T-helper 17 cell (primary cell): ENCODE measurements at places on chromosomes 16 and 17. TPM values are rescaled to one million over a fixed set of nuclear protein-coding genes. Genes with fewer than 3 reads are reported as not detected.
A peak's percentile ranks its signal among the peaks of the same experiment; 100 is the strongest.

The XYLT2 gene
- total RNA-seq: 20.4 TPM

The SHISA9 gene
- not detected for total RNA-seq

The INO80E gene
- 72.4 TPM for total RNA-seq

The LHX1 gene
- not detected for total RNA-seq

The DPEP1 gene
- not detected for total RNA-seq

GRCh38 chr17:21167303-21167702, 40.5 kb downstream of the DHRS7B start:
- H3K36me3 ChIP-seq: no peaks in the 10 kb centered on the region
- peaks cover 15% of the 10 kb centered on the region for H3K4me1 ChIP-seq
- H3K4me3 ChIP-seq: no peak overlapping the region

DNA sequence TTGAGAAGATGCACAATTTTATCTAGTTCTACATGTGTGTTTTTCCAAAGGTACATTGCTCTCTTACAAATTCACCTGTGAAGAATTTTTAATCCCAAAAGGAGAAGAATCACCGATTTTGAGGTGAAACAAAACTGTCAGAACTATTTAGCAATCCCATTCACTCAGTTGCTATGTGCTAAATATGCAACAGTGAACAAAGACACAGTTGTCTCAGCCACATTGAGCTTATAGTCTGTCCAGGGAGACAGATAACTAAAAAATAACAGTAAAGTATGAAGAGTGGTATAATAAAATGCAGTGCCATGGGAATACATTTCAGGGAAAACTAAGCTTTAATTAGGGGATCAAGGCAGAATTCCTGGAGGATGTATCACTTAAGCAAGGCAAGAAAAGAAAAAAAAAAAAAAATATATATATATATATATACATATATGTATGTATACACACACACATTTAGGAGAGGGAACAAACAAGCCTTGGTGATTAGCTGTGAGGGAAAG, 110.4 kb downstream of the SPAG9 start:
- no peak overlapping the region for H3K4me3 ChIP-seq
- DNase-seq: no peak
- H3K27ac ChIP-seq: no peak overlapping the region

DNA sequence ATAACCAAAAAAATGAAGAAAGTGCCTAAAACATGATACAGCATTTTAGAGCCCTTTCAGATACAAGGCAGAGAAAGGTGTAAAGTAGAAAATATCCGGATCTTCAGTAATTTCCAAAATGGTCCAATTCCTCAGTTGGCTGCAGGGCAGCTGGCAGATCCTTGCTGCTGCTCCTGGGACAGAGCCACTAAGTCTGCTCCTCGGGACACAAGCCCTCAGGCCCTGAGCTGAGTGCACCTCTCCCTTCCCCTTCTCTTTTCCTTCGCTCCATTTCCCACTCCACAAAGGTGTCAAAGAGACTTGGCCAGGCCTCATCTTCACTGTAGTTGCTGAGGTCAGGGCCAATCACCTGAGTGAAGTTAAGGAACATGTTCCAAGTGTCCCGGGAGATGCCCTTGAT, 40.5 kb downstream of the DCUN1D3 start:
- no peak overlapping the region for H3K4me3 ChIP-seq
- no peak overlapping the region for H3K27ac ChIP-seq
- DNase-seq: no peak
- H3K27me3 ChIP-seq: no peaks in the 10 kb centered on the region
- H3K36me3 ChIP-seq: peaks cover 8% of the 10 kb centered on the region

DNA sequence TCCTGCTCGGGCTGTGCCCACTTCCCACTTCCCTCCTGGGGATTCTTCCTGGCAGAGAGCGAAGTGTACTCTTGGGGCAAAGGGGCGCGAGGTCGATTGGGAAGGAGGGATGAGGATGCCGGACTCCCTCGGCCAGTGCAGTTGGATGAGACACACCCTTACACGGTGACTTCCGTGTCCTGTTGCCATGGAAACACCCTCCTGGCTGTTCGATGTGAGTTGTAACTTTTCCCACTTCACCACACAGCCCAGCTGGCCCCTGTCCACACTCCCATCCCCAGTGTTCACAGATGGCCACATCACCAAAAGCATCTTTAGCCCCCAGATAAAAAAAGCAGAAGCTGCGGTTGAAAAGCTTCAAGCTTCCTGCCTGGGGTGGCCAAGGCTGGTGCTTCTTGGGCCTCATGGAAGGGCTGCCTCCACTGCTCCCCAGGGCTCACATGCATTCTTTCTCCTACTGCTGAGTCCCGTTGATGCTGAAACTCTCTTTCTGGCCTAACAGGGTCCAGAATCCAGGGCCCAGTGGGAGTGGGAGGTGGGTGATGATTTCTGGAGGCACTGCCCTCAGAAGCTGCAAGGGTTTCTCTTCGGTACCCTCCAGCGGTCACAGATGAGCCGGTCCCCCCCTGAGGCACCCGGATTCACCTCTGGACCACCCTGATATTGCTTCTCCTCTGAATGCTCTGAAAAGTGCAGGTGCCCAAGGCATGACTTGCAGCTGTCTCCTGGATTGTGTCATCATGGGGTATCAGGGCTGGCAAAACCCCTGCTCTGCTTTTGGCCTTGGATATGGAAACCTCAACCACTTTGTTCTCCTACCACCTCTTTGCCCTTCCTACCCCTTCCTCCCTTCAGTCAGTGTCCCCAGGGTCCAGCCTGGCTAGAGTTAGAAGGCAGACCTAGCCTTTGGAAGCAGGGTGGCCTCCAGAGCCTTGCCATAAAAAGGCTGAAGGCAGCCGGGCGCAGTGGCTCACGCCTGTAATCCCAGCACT, 2.2 kb upstream of the TRAF4 start:
- H3K27ac ChIP-seq: peak overlapping the region; percentile 61
- DNase-seq: no peak
- no peaks in the 10 kb centered on the region for H3K27me3 ChIP-seq

GRCh38 chr17:37300683-37301082, 75.1 kb upstream of the C17orf78 start:
- H3K4me3 ChIP-seq: no peak overlapping the region
- no peaks in the 10 kb centered on the region for H3K27me3 ChIP-seq
- peaks cover 2% of the 10 kb centered on the region for H3K36me3 ChIP-seq
- no peak for DNase-seq
- H3K27ac ChIP-seq: no peak overlapping the region

- no peak overlapping the region for H3K4me3 ChIP-seq
- H3K27me3 ChIP-seq: peaks cover 30% of the 10 kb centered on the region
- no peak for DNase-seq
Observed at GRCh38 chr17:68707031-68707430, 105.9 kb upstream of the FAM20A start.

DNA sequence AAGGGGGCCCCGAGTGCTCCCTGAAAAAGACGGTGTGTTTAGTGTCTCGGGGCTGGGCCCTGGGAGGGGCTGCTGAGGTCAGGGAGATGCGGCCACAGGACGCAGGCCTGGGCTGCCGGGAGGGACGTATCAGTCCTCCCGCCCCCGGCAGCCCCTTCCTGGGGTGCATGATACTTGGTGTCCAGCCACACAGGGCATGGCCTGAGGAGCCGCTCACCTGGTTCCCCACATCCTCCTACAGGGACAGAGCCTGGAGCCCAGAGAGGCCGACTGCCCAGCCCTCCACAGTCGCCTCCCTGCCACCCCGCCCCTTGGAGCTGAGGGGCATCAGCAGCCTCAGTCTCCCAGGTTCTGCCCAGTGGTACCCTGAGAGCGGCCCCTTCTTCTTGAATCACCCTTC, 12.0 kb upstream of the DEF8 start:
- H3K36me3 ChIP-seq: no peaks in the 10 kb centered on the region
- no peak overlapping the region for H3K4me3 ChIP-seq
- peaks cover 1% of the 10 kb centered on the region for H3K4me1 ChIP-seq
- peaks cover 5% of the 10 kb centered on the region for H3K27me3 ChIP-seq

GRCh38 chr16:54856871-54857270, 73.8 kb upstream of the IRX5 start:
- no peaks in the 10 kb centered on the region for H3K4me1 ChIP-seq
- no peaks in the 10 kb centered on the region for H3K36me3 ChIP-seq
- no peak for DNase-seq
- H3K4me3 ChIP-seq: no peak overlapping the region
- no peaks in the 10 kb centered on the region for H3K27me3 ChIP-seq

GRCh38 chr16:28317040-28317880, 24.9 kb downstream of the SBK1 start:
- H3K4me3 ChIP-seq: no peak overlapping the region
- no peaks in the 10 kb centered on the region for H3K27me3 ChIP-seq
- peaks cover 2% of the 10 kb centered on the region for H3K36me3 ChIP-seq
- peak; percentile 72 for DNase-seq
- peaks cover 18% of the 10 kb centered on the region for H3K4me1 ChIP-seq

DNA sequence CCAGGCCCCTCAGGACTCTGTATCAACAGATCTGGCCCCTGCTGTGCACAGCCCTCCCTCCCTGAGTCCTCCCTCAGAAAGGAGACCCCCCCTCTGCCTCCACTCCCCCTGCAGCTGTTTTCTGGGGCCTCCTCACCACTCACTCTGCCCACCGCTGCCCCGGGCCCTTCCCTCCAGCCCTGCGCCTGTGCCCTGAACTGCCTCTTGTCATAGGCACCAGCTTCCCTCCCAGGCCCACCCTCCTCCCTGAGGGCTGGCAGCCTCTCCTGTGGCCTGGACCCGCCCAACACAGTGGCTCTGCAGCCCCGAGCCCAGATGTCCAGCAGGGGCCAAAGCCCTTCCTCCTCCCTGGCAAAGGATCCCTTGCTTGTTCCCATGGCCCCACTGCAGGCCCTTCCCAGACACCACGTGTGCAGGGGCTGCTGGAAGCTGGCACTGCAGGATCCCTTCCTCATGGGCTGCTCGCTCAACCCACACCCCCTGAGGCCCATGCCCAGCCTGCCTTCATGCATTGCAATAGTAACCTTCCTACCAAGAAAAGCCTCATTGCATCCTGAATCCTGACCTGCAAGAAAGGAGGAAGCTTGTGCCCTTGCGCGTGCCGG, 25.8 kb downstream of the GNPTG start:
- no peak for DNase-seq
- H3K4me1 ChIP-seq: peaks cover 11% of the 10 kb centered on the region
- peak overlapping the region; percentile 39 for H3K27ac ChIP-seq
- H3K36me3 ChIP-seq: no peaks in the 10 kb centered on the region
- no peak overlapping the region for H3K4me3 ChIP-seq

DNA sequence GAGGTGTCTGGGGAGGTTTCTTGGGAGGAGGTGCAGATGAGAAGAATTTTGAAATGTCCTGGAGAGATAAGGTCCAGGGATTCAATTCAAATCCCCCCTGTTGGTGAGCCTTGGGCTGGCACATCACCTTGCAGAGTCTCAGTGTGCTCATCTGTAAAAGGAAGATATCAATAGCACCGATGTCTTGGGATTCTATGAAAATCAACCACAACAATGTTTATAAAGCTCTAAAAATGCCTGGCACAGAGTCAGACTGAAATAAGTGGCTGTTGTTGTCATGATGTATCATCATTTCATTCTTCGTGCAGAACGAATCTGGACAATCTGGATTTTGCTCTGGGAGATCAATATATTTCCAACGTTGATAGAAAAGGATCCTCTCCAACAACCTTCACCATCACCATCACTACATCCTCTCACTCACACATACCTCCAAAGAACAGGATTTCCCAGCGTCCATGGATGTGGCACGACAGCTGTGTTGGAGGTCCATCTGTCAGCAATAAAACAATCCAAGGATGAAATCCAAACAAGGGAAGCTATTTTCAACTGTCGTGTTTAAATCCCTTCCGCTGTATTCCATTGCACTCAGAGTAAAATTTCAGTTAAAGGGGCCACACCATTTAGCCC, 393.7 kb upstream of the DYNLRB2 start:
- H3K27me3 ChIP-seq: peaks cover 41% of the 10 kb centered on the region
- H3K4me3 ChIP-seq: no peak overlapping the region
- DNase-seq: no peak
- no peaks in the 10 kb centered on the region for H3K36me3 ChIP-seq

DNA sequence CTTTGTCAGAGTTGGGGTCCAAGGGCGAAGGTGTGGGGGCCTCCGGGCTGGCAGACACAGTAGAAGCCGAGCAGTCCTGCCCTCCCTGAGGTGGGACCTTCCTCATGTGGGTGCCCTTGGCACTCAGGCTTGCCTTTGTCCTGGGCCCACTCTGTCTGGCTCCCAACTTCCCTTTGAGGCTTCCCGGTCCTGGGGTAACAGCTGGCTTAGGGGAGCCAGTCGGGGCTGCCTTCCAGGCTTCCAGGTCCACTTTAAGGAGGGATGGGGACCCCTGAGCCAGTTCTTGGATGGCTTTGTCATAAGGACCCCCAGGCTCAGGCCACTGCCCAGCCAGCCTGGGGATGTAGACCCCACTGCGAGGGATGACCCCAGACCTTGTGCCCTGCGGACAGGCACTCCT, 7.8 kb downstream of the GAS2L2 start:
- H3K4me3 ChIP-seq: no peak overlapping the region
- no peak overlapping the region for H3K27ac ChIP-seq
- H3K36me3 ChIP-seq: no peaks in the 10 kb centered on the region
- peaks cover 5% of the 10 kb centered on the region for H3K4me1 ChIP-seq
- peaks cover 55% of the 10 kb centered on the region for H3K27me3 ChIP-seq

- peak overlapping the region; percentile 69 for H3K4me3 ChIP-seq
- peaks cover 61% of the 10 kb centered on the region for H3K27me3 ChIP-seq
- DNase-seq: no peak
- H3K27ac ChIP-seq: no peak overlapping the region
- H3K36me3 ChIP-seq: no peaks in the 10 kb centered on the region
Observed at GRCh38 chr17:52159246-52160135, 977 bp upstream of the CA10 start.

- peak overlapping the region; percentile 70 for H3K27ac ChIP-seq
- no peaks in the 10 kb centered on the region for H3K27me3 ChIP-seq
- H3K4me3 ChIP-seq: peak overlapping the region; percentile 86
Observed at GRCh38 chr17:45262516-45263476, 902 bp upstream of the SPATA32 start.

GRCh38 chr17:68897557-68897956, 57.6 kb downstream of the ABCA8 start:
- peaks cover 2% of the 10 kb centered on the region for H3K27me3 ChIP-seq
- no peak overlapping the region for H3K4me3 ChIP-seq
- DNase-seq: no peak
- H3K4me1 ChIP-seq: no peaks in the 10 kb centered on the region

- no peaks in the 10 kb centered on the region for H3K27me3 ChIP-seq
- H3K4me3 ChIP-seq: peak overlapping the region; percentile 69
- peak overlapping the region; percentile 94 for H3K27ac ChIP-seq
- H3K4me1 ChIP-seq: peaks cover 45% of the 10 kb centered on the region
- no peaks in the 10 kb centered on the region for H3K36me3 ChIP-seq
Observed at GRCh38 chr17:67449845-67450755, 73.0 kb downstream of the PITPNC1 start.

GRCh38 chr17:40415390-40415789, 2.3 kb downstream of the TOP2A start:
- H3K4me3 ChIP-seq: no peak overlapping the region
- no peaks in the 10 kb centered on the region for H3K36me3 ChIP-seq
- H3K27me3 ChIP-seq: no peaks in the 10 kb centered on the region
- DNase-seq: no peak

GRCh38 chr16:9231039-9231438, 139.6 kb downstream of the HAPSTR1 start:
- H3K4me3 ChIP-seq: no peak overlapping the region
- no peak for DNase-seq
- H3K27me3 ChIP-seq: peaks cover 32% of the 10 kb centered on the region
- H3K4me1 ChIP-seq: no peaks in the 10 kb centered on the region
- H3K36me3 ChIP-seq: peaks cover 3% of the 10 kb centered on the region
